Fibroblast of gingiva (primary cell): ENCODE measurements at places on chromosomes 12 and 14.

DNA sequence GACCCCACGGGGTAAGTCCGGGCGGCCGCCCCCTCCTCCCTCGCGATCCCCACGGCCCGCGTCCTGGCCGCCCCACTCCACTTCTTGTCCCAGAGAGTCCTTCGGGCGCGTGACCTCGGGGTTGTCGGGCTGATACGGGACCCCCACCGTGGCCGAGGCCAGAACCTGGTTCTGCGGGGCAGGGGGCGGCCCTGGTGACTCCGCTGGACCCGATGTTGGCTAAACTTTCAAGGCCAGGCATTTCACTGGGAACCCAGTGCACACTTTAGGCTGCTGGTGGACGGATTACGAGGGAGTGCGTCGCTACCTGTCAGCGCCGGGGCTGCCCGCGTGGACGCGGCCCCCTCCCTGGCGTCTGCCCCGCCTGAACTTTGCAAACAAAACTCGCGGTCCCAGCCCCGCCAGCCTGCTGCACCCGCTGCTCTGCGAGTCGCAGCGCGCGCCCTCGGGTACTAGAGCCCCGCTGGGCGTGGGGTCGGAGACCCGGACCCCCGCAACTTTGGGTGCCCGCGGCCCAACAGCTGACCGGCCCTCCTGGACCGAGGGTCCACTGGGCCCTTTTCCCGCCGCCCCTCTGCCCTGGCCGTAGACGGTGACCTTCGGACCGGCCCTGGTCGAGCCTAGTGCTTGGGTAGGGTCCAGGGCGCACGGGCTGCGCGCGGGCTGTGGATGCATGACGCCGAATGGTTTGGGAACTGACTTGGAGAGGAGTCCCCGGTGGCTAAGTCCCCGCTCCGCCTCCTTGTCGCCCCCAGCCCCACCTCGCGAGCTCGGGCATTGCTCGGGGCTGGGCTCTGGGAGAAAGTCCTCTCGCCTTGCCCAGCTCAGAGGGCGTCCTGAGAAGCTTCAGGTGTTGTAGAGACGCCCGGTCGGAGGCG is 624 bp downstream of the RIN3 start:
- DNase-seq: peak; percentile 39

- DNase-seq: peak; percentile 71
These were observed 12.4 kb upstream of the SLC6A15 start for GRCh38 chr12:84924981-84925380.

GRCh38 chr12:125353871-125354270 is 288.6 kb downstream of the AACS start:
- no peak for DNase-seq

DNA sequence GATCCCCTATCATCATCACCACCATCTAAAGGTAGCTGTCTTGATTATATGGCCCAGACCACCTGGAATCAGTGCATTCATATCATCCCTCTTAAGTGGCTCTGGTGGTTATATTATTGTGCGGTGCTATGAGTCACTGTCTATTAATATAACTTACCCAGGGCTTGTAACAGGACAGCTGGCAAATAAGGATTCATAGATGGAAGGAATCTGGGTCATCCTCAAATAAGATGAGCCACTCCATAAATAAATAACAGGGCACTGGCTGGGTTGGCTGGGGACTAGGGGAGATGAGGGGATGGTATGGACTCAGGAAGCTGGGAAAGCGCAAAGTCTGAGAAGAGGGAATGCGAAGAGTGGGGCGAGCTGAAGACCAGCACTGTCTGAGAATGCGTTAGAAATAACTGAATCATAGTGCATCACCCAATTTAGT is 216.1 kb downstream of the NUAK1 start:
- peak; percentile 9 for DNase-seq

DNA sequence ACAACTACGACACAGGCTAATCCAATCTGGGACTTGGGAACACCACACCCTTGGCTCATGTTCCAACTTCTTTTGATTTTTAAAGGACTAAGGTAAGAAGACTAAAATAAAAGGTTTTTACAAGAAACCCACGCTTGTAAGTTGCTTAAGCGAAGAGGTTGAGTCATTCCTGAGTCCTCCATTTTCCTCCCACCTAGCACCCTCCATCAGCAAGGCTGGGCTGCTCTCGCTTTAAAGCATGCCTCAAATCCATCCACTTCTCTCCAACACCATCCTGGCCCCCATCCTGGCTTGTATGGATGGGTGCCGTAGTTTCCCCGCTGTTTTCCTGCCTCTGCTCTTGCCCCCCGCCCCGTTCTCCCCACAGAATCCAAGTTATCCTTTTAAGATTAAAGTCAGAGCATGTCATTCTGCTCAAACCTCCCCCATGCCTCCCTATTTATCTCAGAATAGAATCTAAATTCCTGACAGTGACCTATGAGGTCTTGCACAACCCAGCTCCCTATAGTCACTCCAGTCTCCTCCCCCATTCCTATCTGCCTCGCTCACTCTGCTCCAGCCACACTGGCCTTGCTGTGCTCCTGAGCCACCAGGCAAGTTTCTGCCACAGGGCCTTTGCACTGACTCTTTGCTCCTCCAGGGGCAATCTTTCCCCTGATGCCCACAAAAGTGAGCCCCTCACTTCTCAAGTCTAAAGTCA is 34.5 kb downstream of the SCARB1 start:
- peak; percentile 91 for DNase-seq

- peak; percentile 12 for DNase-seq
These were observed 74.3 kb downstream of the IGF1 start for GRCh38 chr12:102406033-102406584.

GRCh38 chr12:19236656-19237055 is 107.1 kb downstream of the PLEKHA5 start:
- peak; percentile 66 for DNase-seq

DNA sequence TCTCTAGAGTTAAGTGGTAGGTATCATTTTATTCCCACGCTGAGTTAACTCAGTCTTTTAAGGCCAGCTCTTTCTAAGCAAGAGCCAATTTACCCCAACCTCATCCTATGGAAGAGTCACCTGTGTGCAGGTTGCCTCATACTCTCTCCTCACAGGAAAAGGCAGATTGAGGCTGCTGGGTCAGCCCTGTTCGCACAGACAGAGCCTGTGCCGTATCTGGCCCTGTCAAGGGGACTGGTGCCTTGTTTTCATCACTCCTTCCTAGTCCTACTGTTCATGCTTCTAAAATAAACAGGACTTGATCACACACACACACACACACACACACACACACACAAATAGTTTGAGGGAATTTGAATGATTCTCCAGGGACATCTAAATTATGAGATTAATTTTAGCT is 285.0 kb downstream of the SLC6A15 start:
- no peak for DNase-seq

DNA sequence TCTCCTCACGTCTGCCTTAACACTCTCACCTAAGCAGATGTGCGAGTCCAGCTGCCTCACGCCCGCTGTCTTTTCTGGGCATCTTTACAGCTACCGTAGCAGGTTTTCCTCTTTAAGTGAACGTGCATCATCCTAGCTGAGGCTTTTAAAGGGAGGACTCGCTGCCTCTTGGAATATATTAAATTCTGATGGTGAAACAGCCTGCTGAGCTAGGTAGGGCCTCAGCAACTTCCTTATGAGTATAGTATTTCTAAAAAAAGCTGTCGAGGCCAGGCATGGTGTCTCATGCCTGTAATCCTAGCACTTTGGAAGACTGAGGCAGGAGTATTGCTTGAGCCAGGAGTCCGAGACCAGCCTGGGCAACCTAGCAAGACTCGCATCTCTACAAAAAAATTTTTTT is 32.2 kb downstream of the TESC start:
- DNase-seq: no peak

DNA sequence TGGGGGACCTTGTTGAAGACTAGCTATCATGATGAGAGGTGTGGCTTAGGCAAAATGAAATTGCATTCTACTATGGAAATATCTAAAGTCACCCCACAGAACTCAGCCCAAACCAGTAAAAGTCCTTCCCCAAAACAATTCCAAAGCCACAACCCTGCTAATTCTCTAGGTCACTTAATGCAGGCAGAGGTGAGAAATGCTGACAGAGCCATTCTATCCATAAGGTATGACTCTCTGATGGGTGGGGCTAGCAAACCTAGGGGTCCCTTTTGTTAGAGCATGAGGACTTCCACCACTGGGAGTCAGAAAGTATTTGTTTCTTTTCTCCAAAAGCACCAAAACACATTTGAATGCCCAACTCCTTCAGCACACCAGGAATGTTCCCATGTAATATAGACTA is 12.7 kb upstream of the BMP4 start:
- no peak for DNase-seq

DNA sequence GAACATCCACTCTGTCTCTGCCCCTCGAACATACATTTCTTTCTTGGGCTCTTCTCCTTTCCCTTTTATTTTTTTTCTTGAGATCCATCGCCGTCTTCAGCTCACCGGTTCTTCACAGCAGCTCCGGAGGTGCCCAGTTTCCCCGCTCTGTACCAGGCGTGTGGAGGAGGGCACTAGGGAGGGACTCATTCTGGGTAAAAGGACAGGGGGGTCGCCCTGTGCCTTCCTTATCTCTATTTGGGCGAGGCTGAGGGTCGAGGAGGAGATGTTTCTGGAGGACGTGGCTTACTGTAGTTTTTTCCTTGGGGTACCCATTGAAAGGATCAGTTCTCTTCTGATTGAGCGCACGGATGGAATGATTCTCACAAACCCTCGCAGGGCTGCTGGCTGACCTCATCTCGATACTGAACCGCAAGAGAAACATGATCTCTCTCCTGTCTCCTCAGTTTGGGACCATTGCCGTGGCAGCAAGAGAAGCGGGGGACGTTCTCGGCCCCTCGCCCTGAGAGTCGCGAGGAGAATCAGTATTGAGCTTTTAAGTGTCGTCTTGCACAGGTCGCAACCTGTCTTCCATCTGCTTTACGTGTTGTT is 386 bp downstream of the LIN52 start:
- DNase-seq: peak; percentile 13

DNA sequence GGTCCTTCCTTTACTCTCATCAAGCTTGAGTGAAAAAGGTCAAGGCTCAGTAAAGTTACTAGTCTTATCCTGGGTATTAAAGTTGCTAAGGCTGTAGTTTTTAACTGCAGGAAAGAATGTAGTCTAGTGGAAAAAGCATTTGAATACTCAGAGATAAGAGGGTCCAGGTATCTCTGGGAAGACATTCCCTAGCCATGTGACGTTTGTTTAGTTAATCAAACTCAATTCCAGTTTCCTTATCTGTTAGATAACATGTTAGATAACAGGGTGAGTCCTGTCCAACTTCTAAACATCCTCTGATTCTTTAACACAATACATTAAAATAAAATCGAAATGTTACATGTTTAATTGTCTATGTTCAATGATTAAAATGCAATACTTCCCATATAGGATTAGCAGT is 720.7 kb upstream of the LMO3 start:
- no peak for DNase-seq

GRCh38 chr12:12537421-12537820 is 25.2 kb downstream of the DUSP16 start:
- DNase-seq: peak; percentile 55

- no peak for DNase-seq
These were observed 28.9 kb downstream of the PNN start for GRCh38 chr14:39203659-39204606.

DNA sequence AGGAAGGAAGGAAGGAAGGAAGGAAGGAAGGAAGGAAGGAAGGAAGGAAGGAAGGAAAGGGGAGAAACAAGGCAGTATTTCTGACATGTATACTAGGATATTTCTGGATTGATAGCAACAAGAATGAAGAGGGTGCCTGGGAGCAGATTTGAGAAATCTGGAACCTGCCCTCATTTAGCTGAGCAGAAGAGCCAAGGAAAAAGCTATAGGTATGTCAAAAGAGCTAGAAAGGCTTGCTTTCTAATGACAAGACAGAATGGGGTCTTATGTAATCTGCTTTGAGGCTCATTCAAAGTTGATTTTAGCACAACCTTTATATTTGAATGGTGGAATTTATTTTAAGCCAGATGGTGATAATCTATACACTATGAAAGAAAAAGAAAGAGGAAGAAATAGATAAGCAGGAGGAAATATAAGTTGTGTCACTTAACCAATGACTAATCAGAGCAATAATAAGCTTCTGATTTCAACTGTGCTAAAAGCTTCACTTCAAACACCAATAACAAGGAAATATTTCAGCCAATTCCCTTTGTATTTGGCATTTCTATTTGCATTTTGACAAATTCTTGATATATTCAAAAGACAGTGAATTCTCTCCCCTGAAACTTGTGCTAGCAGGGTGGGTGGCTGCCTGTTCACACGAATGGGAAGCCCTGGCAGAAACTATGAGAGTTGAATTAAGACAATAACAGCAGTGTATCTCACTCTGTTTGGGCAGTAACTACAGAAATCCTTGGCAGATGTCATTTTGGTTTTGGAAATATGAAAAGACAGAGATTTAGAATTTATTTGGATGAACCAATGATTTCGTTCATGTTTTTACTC is 76.3 kb upstream of the FLRT2 start:
- no peak for DNase-seq

GRCh38 chr14:48622980-48623379 is 947.6 kb upstream of the MDGA2 start:
- DNase-seq: no peak

DNA sequence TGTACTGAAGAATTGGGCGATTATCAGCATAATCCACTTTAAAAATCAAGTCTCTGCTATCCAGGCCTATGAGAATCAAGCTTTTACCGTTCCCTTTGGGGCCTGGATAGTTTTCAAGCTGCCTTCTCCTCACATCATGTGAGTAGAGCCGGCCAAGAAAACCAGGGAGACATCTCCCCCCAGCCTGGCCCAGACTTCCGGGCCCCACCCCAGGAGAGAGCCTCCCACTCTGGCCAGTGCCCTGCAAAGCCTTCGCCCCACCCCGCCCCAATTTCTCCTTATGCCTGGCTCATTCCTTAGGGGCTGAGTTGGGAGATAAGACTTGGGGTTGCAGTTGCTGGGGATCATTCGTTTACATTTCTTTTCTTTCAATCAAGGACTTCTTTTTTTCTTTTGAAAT is 1.4 kb upstream of the TMEM132C start:
- DNase-seq: no peak

GRCh38 chr14:62722406-62722805 is 322.9 kb downstream of the KCNH5 start:
- DNase-seq: no peak

- no peak for DNase-seq
These were observed 16.3 kb downstream of the GXYLT1 start for GRCh38 chr12:42128327-42128726.

DNA sequence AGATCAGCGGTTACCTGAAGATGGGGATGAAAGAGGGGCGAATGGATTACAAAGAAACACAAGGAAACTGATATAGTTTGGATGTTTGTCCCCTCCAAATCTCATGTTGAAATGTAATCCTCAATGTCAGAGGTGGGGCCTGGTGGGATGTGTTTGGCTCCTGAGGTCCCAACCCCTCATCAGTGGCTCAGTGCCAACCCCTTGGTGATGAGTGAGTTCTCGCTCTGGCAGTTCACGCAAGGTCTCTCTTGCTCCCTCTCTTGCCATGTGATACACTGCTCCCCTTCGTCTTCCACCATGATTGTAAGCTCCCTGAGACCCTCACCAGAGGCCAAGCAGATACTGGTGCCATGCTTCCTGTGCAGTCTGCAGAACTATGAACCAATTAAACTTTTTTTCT is 28.0 kb downstream of the ITGA7 start:
- no peak for DNase-seq

GRCh38 chr12:62632411-62632918 is 165.8 kb downstream of the MON2 start:
- peak; percentile 82 for DNase-seq

GRCh38 chr14:53596853-53597525 is 359.6 kb downstream of the BMP4 start:
- DNase-seq: no peak
